Activated T-helper 1 cell treated with anti-CD3 and anti-CD28 coated beads, Interleukin-12 subunit alpha, Interleukin-12 subunit beta, Interleukin-2, Interleukin-4 antibody, amounts not matched to agents 30 ng/mL and 10 ng/mL and 1 ng/mL, durations not matched to agents 14 hours and 24 hours and 36 hours (primary cell): ENCODE measurements at places on chromosomes 1 and 21.

- DNase-seq, result no peak
These were observed 217.6 kb upstream of the NFIA start for GRCh38 chr1:60864722-60865121.

- no peak for DNase-seq
These were observed 89.3 kb downstream of the HMCN1 start for GRCh38 chr1:185823467-185823866.

- no peak for DNase-seq
These were observed 70.8 kb downstream of the SYT2 start for GRCh38 chr1:202639500-202639899.

- no peak for DNase-seq
These were observed 72.6 kb downstream of the TTC3 start for GRCh38 chr21:37145635-37146111.
